ENCODE measurements at places on chromosomes 4 and X.

DNA sequence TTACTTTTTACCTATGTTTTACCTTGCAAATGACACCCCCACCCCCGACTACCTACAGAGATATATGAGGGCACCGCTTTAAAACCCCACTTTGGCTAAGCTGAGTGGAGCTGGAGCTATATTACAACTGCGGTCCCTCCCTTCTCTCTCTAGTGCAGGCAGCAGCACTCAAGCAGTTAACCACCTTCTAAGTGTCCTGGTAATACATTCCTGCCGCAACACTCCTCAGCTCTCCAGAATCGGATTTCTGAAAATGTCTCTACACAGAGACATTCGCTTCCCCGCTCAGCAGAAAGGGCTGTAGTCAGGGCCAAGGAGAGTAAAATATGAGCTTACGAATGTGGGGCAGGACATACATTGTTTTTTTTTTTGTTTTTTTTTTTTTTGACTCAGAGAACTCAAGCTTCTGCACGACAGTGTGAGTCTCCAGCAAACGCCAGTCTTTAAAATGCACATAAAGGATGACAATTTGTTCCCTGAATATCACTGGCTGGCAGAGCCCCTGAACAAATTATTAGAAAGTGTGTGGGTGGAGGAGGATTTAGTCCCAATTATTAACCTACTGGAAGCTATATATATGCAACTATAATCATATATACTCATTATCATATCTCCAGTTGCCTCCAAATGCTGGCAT lies 287.0 kb upstream of the TET2 start:
- no peak for DNase-seq

GRCh38 chr4:186304866-186305505 lies 39.0 kb downstream of the F11 start:
- DNase-seq, result no peak

DNA sequence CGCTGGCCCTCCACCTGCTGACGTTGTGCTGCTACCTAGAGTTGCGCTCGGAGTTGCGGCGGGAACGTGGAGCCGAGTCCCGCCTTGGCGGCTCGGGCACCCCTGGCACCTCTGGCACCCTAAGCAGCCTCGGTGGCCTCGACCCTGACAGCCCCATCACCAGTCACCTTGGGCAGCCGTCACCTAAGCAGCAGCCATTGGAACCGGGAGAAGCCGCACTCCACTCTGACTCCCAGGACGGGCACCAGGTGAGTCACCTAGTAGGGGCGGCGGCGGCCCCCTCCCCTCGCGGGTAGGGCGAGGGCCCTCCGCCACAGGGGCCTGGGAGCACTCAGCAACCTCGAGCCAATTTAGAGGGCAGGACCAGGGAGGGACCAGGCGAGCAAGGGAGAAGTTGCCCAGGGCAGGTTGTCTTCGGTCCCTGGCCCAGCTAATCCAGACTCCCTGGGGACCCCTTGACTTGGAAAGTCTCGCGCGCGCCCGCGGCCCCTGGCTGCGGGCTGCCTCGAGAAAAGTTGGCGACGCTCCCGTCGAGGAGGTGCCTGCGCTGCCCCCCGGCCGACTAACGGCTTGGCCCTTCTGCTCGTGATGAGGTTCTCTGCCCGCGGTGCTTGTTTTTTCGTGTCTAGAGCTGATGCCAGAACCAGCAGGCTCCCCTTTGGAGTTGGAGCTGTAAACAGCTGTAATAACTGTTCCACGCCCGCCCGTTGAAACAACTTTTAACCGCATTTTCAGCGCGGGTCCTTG lies 717 bp downstream of the EDA start:
- DNase-seq, result no peak

GRCh38 chr4:67051000-67051789 lies 494.1 kb downstream of the CENPC start:
- no peak for DNase-seq

DNA sequence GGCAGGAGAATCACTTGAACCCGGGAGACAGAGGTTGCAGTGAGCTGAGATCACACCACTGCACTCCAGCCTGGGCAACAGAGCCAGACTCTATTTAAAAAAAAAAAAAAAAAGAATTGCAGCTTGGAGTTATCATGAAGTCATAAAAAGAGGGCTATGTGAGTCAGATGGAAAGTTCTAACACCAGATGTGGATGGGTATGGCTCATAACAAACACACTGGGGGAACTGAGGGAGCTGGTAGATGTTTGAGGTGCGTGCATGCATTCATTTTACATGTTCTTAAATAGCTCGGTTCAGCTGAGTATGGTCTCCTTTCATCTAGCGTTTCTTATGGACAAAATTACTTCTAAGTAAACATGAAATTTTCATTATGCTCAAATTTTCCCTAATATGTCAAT lies 11.7 kb downstream of the TRMT2B start:
- no peak for DNase-seq

DNA sequence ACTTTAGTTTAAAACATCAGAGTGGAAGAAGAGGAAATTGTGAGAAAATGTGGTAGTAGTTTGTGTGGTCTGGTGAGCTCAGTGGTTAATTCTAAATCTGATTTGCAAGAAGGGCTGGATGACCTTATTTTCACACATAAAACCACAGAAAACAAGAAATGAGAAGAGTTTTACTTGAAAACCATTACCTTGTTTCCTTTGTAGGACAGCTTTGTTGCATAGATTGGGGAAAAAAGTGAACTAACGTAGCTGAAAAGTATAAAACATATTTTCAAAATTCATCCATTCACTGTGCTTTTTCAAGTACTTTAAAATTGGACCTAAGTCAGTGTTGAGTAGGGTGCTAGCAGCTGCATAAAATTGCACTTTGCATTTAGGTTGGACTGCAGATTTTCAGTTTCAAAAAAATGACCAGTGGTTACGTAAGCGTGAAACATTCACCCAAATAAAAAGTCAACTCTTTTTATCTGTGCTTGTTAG lies 211.3 kb downstream of the ARHGAP10 start:
- no peak for DNase-seq

GRCh38 chr4:85477534-85477933 lies 2.6 kb downstream of the ARHGAP24 start:
- no peak for DNase-seq

- DNase-seq, result no peak
These were observed 45.7 kb upstream of the HPF1 start for GRCh38 chr4:169803413-169803812.

DNA sequence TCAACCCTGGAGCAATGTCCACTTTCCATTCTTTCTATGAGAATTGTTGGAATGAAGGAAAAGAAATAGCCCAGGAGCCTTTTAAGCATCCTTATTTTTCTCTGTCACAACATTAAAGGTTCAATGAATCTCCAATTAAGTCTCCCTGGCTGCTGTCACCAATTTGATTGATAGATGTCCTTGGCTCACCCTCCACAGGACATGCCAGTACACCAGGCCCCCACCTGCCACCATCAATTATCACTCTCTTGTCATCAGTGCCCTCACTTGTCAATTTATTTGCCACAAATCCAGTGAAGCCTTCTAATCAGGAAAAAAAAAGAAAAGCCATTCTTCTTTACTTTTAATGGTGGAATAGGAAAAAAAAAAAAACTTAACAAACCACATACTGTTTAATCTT lies 453.6 kb downstream of the CENPC start:
- no peak for DNase-seq

GRCh38 chr4:124804584-124804983 lies 92.1 kb upstream of the ANKRD50 start:
- peak; percentile 24 for DNase-seq

DNA sequence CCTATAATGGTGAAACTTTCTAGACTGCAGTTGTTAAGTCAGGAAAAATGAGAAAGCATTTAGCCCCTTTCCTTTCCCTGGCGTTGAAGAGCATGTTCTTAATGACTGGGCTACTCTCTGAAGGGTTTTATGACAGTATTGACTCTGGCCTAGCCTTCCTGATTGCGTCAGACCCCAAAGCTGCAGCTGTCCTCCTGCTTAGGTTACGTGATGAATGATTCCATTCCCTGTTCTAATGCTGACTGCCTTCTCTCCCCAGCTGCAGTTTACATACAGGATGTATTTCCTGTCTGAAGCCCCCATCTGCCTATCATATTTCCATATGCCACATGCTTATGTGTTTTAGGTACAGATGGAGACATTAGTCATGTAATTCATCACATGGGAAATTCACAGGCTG lies 105.8 kb upstream of the EGFL6 start:
- peak; percentile 83 for DNase-seq

- DNase-seq, result no peak
These were observed 233.1 kb downstream of the THOC2 start for GRCh38 chrX:123499787-123500186.

DNA sequence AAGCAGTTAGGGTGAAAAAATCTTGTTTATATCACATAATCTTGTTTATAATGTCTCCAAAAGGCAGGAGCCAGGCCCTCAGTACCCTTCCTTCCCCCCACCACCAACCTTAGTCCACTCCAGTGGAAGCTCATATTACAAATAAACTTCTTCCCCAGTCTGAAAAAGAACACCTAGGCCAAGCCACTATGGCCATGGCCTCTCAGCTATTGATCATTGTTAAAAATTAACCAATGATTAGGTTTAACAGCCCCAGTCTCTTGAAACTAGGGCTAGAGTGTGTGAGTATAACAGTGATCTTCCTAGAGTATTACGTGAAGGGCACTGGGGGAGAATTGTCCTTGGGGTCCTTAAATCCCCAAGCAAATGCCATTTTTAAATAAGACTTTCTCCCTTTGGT lies 411.9 kb upstream of the EDA2R start:
- no peak for DNase-seq

- no peak for DNase-seq
These were observed 67.0 kb downstream of the SLC7A11 start for GRCh38 chr4:138174981-138175794.

DNA sequence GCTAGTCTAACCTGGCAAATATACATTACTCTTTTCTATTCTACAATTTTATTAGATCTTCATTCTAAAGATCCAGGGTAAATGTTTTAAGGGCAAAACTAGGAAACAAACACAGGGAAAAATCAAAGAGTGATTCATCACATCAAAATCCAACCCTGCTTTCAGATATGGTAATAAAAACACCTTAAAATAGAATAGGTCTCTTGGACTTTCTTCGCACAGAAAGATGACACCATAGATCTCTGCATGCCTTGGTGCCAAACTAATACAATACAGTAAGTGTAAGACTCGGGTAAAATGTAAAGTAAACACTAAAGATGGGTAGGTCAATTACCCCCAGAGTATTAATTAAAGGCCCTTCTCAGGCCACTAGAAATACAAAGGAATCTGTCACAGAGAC lies 34.2 kb downstream of the LDB2 start:
- no peak for DNase-seq

GRCh38 chr4:8383451-8384160 lies 56.9 kb downstream of the ACOX3 start:
- DNase-seq, result no peak

- DNase-seq, result no peak
These were observed 231.5 kb downstream of the MAML3 start for GRCh38 chr4:139922406-139923024.

- DNase-seq, result no peak
These were observed 4.9 kb downstream of the ELF2 start for GRCh38 chr4:139171876-139172691.

DNA sequence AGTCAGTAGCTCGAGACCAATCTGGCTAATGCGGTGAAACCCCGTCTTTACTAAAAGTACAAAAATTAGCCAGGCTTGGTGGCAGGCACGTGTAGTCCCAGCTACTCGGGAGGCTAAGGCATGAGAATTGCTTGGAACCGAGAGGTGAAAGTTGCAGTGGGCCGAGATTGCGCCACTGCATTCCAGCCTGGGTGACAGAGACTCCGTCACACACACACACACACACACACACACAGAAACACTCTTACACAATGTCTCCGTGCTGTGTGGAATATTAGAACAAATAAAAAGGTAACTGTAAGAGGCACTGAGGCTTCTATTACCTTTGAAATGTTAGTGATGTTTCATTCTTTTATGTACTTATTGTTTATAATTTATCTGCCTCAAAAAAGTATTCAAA lies 326.6 kb downstream of the GPAT3 start:
- DNase-seq, result no peak

DNA sequence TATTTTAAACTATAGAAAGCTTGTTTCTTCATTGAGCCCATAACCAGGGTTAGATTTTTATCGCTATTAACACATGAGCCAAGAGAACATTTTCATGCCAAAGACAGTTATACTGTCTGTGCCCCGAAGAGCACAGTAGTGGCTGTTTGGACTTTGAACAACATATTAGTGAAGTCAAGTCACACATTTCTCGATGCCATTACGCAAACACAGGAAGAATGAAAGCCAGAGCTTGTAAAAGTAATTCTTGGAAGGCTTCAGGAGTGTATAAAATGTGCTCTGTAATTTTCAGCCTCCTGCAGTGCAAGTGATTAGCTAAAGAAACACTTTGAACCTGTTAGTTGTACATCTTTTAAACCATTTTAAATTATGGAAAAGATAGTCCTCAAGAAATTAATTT lies 590.7 kb upstream of the PITX2 start:
- DNase-seq, result peak; percentile 35

- no peak for DNase-seq
These were observed 241.4 kb upstream of the RPS6KA3 start for GRCh38 chrX:20507901-20508620.

GRCh38 chrX:53262189-53262917 lies 19.0 kb downstream of the IQSEC2 start:
- no peak for DNase-seq

GRCh38 chrX:107718156-107718621 lies 57.4 kb downstream of the TSC22D3 start:
- peak; percentile 60 for DNase-seq

DNA sequence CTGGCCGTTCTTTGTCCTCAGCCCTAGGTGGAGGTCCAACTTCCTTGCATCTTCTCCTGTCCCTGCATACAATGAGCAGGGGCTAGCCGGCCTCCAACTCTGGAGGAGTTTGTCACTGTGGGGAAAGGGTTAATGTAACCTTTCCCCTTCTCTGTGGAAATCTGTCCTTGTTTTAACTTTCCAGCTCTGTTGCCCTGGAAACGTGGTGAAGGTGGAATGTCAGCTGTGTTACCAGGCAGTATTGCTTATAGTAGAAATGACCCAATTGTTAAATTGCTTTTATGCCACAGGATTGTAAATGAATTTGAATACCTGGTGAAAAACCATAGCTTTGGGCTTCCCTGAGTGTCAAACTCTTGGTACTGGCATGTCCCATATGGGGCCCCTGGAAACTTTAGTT lies 131.6 kb upstream of the SCML1 start:
- DNase-seq, result no peak

GRCh38 chr4:113979905-113980615 lies 613 bp upstream of the ARSJ start:
- no peak for DNase-seq

GRCh38 chr4:105369988-105370387 lies 103.9 kb downstream of the PPA2 start:
- DNase-seq, result no peak

DNA sequence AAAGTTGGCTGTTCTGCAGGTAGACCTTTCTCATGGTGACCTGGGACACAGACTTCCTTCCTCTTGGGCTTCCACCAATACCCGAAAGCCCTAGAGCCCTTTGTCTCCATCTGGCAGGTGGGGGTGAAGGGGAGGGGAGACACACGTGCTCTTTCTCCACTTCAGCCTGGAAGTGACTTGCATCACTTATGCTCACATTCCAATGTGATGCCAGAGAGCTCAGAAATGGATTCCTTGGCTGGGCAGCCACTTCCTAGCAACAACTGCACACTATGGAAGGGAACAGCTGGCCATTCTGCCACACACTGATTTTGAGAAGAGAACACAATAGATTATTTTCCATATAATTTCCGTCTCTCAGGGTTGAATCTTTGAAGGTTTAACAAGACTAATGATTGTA lies 36.3 kb downstream of the C4orf51 start:
- DNase-seq, result no peak

- no peak for DNase-seq
These were observed 44.9 kb upstream of the ADAMTS3 start for GRCh38 chr4:72613959-72614358.

- no peak for DNase-seq
These were observed 1027.6 kb upstream of the PRKX start for GRCh38 chrX:4741024-4741423.

GRCh38 chr4:185335579-185335978 lies 60.1 kb downstream of the LRP2BP start:
- no peak for DNase-seq

All from GM04504 (cell line).